ENCODE measurements at places on chromosomes 11 and 22.
A peak's percentile ranks its signal among the peaks of the same experiment; 100 is the strongest.

DNA sequence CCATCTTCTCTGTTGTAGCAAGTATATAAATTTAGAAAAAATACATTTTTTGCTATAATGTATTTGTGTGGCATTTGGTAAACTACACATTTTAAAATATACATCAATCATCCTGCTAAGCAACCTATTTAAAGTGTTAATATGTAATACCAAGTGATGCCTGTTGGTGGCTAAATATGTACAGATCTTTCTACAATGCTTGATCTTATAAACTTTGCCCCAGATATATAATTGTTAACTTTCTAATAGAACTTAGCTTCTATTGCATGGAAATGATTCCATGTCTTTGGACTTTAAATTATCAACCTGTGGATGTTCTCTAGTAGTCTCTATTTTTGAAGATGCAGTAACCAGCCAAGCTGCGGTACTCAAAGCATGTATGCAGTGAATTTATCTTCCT, 1260.4 kb upstream of the RAG2 start:
- DNase-seq: no peak

- DNase-seq: no peak
These were observed 20.3 kb downstream of the ARHGAP20 start for GRCh38 chr11:110691926-110692325.

DNA sequence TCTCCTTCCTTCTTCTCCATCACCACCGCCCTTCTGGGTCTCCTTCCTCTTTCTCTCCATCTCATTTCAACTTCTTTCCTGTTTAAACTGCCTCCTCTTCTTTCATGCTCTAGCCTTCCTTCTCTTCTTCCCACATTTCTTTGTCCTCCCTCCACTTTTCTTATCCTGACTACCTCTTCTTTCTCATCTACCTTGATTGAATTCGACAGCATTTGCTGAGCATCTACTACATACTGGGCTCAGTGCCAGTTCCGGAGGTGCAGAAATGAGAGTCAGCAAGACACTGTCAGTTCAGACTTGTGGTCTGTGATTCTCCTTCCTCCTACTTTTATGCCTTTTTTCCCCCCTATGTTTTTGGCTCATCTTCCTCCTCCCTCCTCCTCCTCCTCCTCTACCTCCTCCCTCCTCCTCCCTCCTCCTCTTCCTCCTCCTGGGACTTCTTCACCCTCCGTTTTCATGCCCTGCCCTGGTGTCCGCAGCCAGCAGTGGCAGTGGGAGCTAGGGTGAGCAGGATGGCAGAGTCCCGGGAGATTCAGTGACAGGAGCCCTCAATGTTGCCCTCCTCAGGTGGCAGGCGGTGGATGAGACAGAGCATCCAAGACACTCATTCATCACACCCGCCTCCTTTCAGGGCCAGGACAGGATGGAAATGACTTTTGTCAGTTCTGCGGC, 146.0 kb upstream of the SEZ6L start:
- no peak for DNase-seq

GRCh38 chr11:46247659-46248058, 29.8 kb upstream of the CREB3L1 start:
- no peak for DNase-seq

GRCh38 chr11:35943309-35943708, 553 bp upstream of the LDLRAD3 start:
- DNase-seq: no peak

- DNase-seq: peak; percentile 68
These were observed 36.0 kb downstream of the PRCP start for GRCh38 chr11:82864268-82864667.

- DNase-seq: no peak
These were observed 24.2 kb downstream of the MRTFA start for GRCh38 chr22:40612291-40612751.

GRCh38 chr22:49702068-49702397, 125.6 kb downstream of the BRD1 start:
- DNase-seq: no peak

DNA sequence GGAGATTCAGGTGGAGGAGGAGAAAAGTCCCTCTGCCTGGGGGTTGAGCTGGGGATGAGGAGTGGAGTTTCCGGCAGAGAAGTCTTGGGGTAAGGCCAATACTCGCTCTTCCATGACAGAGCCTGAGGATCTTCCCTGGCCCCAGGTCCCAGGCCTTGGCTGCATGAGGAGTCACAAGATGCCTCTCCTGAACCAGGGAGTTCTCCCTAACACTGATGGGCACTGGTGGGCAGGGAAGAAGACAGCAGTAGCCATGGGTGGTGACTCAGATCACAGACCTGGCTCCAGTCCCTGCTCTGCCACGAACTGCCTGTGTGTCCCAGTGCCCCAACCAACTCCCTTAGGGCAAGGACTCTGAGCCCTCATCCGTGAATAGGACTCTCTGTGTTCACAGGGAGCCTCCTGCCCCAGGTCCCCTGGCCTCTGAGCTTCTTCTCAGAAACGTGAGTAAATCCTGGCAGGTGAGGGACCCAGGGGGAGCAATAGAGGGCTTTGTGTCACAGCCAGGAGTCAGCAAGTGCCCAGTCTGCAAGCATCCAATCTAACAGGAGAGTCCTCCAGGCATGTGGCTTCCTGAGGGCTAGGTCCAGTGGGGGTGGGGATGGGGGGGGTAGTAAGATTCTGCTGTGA, 45.5 kb upstream of the FTH1 start:
- no peak for DNase-seq

- no peak for DNase-seq
These were observed 30.0 kb downstream of the DDX10 start for GRCh38 chr11:108694846-108695245.

GRCh38 chr22:45969414-45969799, 7.6 kb downstream of the WNT7B start:
- no peak for DNase-seq

DNA sequence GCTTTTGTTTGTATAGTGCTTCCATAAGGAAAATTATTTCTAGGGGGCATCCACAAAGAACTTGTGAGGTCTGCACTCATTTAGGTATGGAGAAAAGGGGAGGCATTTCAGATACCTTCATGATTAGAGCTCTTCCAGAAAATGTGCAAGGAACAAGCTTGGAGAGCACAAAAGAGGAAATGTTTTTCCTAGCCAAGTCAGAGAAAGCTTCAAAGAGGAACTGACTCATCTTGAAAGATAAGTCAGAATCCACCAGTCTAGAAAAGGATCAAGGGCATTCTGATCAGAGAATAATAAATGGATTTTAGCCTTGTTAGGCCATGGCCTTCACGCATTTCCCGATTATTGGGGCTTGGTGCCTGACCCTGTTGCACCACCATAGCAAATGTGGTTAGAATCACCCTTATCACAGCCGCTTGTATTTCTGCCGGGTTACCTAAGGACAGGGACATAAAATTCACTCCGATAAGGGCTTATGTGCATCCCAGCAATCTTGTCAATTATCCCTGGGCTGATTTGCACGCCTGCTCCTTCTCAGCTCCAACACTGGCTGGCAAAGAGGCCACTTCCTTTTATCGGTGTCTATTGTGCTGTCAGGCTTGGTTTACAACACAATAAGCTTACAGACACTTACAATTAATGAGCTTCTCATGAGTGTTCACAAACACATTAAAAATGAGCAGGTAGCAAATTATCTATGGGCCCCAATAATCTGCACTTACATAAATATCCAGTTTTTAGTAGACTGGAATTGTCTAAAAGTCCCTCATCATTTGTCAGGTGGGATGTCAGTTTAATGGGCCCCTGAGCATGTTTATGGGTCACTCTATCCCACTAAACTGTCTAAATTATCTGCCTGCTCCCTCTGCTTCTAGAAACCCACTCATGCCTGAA, 613.5 kb downstream of the SOX6 start:
- DNase-seq: no peak

DNA sequence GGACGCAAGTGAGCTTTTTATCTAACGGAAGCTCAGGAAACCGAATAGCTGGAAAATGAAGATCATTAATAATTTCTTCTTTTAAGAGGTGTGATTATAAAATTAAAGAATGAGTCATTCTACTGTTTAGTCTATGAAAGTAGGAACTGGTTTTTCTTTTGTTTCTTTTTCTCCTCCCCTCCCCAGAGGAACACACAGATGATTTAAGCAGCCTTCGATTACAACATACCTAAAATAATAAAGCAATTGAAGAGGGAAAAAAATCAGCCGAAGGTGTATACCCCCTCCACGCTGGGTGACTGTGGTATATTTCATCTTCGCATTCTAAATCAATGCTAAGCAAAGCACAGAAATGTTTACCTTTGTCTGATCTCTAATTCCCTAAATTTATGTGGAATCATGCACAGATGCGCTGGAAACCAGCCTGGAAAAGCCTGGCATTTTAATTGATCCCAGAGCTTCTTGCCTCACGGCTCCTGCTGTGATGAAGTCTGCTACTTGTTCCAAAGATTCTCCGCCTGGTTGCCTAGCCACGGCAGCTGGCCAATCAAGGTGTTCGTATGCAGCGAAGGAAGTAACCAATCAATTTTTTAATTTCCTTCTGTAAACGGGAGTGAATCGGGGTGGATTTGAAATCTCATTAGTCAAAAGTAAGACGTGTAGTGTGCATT, 133.9 kb downstream of the FANCF start:
- peak; percentile 1 for DNase-seq

- DNase-seq: no peak
These were observed 16.9 kb downstream of the C22orf31 start for GRCh38 chr22:29044657-29045176.

DNA sequence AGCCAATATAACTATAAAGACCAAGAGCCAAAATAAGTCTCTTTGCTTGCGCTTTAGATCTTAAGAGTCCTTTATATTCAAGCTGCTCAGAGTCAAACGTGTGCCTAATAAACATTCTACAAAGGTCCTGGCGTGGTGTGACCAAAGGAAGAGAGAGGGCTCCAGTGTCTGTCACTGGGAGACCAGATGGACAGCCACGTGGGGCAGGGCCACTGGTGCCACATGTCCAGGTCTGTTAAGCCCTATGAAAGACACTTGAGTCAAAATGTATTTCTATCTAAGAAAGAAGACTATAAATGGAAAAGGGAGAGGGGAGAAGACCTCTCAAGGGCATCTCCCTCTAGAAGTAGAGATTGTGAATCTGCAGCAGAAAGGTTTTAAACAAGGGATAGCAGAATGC, 32.2 kb upstream of the EHF start:
- no peak for DNase-seq

DNA sequence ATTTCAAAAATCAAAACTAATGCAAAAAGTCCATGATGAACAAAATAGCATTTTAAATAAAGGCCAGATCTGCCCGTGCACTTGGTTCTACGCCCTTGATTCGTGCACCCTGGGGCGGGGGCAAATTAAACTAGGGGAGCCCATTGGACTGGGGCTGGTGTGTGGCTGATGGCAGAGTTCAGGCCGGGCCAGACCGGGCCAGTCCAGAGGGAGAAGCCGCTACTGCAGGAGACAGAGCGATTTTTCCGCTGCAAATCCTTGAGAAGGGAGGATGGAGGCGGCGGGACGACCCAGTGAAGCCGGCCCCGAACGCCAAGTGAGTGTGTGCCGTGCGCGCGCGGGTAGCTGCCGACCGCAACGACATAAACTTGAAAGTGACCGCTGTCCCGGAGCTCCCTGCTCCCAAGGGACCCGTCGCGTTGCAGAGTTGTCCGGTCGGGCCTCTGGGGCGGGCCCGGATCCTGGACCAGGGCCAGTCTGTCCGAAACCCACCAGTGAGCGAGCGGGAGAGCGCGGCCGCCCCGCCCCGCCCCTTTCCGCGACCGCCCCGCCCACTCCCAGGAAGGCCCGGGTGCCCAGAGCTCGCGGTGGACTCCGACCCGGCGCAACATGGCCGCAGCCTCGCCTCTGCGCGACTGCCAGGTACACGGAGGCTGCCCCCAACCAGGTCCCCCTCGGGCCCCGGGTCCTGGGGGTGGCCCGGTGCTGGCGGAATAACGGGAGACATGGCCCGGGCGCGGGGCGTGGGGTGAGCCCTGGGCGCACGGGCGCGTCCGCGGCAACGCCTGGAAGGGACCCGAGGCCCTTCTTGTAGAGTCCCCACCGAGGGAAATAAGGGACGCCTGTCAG, at the start of gene TTC38:
TTC38 (plus strand) TSS at position 578 of the 849 bp plus-strand sequence; CDS start at position 610, 32 bp downstream.
- peak; percentile 90 for DNase-seq

- no peak for DNase-seq
These were observed 22.5 kb downstream of the CD5 start for GRCh38 chr11:61124574-61125309.

- DNase-seq: peak; percentile 5
These were observed 866 bp downstream of the EXPH5 start for GRCh38 chr11:108592591-108593213.

GRCh38 chr11:118443590-118444218, 7.4 kb downstream of the KMT2A start:
- DNase-seq: no peak

Data from substantia nigra (tissue), 51 donors.